ENCODE measurements at places on chromosomes 2 and 18.

DNA sequence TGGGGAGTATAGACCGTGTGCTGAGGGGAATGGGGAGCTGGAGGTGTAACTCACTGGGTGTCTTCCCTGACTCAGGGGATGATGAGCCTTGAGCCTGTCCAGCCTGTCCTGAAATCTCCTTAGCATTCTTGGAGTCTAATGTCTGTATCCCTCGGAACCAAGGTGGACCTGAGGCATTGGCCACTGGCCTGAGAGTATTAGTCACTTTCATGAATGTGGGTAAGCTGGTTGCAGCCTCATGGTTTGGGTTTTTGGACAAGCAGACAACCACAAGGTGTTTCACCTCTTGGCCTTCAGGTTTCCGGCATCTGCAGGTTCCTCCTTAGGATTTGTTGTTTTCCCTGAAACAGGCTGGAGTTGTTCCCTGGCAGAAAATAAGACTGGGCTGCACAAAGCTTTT, 63.2 kb downstream of the PRKCE start:
- no peak for DNase-seq

DNA sequence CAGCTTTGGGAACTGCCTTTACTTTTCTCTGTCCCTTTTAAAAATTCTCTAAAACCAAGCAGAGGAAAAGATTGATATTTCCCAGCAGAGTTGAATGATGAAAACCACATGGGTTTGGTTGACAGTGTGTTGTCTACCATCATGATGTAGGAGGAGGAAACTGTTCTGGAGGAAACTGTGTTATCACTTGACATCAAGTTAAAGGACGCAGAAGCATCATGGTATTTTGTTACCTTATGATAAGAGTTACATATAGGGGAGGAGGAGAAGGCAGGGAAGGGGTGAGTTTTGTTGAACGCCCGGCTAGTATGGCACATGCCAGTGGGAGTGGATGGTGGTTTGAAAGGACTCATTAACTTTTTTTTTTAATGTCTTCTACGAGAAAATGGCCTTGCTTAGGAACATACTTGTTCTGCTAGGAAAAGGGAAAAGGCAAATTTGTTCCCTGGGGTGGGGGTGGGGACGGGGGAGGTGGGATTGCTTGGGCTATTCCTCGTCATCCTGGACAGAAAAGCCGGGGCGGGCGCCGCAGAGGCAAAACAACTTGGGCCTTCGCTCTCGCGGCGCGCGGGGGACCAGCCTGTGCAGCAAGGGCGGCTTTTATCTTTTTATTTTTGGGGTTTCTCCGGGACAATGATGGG, 766 bp downstream of the TMEM17 start:
- DNase-seq: no peak

GRCh38 chr2:69465513-69466456, 28.6 kb upstream of the NFU1 start:
- DNase-seq: no peak

GRCh38 chr2:113133704-113134598, 6.6 kb downstream of the IL1RN start:
- DNase-seq: no peak

DNA sequence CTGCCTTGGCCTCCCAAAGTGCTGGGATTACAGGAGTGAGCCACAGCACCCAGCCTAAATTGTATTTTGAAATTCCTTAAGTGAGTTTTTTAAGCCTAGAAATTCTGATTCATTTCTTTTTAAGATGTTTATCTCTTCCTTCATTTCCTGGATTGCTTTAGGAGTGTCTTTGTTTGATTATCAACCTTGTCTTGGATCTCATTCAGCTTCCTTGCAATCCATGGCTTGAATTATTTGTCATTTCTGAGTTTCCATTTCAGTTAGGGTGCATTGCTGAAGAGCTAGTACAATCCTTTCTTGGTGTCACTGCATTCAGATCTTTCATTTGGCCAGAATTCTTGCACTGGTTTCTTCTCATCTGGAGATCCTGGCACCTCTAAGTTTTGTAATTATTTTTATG, 606.4 kb upstream of the ZNF804A start:
- no peak for DNase-seq

DNA sequence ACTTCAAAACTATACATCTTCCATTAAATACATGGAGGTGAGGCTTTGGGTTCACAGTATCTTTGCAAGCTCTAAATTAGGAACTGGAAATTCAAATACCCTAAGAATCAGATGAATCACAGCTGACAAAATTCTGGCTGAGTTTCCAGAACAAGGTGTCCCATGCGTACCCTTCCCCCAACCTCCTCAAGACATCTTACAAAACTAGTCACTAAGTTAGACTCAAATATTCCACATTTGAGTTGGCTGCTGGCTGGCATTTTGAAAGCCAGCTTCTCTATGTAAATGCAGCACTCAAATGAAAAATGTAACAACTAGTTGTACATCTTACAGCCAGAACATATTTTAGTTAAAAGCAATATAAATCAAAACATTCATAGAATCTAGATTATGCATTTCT, 131.0 kb upstream of the ARL5A start:
- DNase-seq: no peak

DNA sequence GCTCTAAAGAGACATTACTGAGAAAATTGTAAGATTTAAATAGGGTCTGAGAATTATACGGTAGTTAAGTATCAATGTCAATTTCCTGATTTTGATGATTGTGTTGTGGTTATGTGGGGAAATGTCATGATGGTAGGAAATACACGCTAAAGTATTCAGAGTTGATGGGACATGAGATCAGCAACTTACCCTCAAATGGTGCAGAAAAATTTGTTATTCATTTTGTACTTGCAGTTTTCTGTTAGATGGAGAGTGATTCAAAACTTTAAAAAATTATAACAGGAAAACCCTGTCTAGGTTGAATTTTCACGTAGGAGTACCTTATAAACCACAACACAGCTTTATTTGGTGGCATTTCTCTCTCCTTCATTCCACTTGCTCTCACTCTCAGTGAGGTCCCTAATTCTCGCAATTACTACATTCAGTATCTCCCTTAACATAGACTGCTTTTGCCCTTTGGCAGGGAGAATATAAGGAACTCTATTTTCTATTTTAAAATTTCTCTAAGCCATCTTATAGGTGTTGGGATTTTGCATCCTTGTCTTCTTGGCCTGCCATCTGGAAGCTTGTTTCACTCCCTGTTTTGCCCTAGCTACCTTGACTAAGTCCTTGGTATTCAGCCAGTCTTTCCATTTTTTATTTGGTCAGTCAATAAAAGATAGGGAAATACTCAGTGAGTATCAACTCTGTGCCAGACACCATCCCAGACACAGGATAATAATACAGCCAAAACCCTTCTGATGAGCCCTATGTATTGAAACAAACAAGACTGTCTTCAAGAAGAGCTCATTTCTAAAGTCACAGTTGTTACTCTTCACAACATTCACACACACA, 550.6 kb upstream of the ACVR2A start:
- DNase-seq: no peak

DNA sequence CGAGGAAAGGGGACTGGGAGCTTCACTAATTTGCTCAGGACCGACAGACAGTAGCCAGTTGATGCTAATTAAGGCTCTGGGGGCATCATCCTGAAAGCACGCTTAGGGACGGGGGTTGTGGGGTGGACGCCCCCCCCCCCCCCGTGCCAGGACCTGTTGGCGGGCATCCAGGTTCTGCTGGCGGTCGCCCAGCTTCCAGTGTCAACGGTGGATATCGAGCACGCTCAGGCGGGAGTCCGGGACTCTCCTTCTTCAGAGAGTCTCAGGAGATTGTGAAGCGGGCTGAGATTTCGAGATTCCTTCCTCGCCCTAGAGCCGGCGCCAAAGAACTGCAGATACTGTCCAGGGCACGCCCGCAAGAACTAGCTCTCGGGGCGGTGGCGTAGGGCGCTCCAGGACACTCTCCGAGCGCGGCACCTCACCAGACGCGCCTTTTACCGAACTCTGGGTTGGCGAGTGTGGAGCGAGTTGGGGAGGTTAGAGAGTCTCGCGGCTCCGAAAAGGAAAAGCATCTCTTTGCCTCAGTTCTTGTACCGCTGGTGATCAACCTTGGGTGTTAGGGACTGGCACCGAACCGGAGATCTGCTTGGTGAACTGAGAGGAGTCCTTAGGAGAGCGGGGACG, 5.6 kb downstream of the RAX start:
- DNase-seq: no peak

DNA sequence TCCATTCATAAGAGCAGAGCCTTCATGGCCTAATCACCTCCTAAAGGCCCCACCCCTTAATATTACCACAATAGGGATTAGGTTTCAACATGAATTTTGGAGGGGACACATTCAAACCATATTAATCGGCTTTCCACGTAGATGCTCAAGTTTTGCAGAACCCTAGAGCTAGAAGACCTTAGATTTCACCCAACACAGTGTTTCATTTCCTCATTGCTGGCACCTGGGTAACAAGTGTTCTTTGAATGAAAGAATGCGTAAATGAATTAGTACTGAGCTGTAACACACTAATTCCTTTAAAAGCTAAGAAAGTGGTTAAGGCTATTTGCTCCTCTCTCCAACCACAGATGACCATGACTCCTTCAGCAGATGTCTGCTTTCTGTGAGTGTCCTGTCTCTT, 252.5 kb downstream of the SMAD2 start:
- no peak for DNase-seq

DNA sequence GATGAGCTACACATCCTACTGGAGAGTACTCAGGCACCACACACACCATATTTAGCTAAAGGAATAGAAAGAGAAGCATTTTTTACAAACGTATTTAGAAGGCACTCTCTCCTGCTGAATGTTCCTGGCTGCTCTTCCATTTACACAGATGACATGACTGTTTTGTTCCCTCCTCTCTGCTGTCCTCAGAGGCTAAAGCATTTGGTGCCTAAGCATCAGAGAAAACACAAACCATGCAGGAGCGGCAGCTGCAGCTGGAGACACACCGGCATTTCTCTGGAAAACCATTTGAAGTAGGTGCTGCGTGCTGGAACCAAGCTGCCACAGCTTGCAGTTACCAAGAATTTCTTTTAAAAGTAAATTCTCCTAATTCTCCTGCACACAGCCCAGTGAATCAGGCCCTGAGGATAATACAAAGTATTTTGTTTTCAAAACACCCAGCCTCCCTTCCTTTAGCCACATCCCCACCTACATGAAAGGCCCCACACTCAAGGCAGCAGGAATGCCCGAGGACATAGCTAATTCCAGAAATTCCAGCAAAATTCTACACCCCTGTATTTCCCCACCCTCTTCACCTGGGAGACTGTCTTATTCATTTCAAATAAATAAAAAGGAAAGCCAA, 488.9 kb upstream of the SOX11 start:
- no peak for DNase-seq

- DNase-seq: no peak
Observed at GRCh38 chr18:48492880-48493279, 46.0 kb upstream of the CTIF start.

- DNase-seq: no peak
Observed at GRCh38 chr2:129087133-129087813, 768.6 kb upstream of the HS6ST1 start.

DNA sequence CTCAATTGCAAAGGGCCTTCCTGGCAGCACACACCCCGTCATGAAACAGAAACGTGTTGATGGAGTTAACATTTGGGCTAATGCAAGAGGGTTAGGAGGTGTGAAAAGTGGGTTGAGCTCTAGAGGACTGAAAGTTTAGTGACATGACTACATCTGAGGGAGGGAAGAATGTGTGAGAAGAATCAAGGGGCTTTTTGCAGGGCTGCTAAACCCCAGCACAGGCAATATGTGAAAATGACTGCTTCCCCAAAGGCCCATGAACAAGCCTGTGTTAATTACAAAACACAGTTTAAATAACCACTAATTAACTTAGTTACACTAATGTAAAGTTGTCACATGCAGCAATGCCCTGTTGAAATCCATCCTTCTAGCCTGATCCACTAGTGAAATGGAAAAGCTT, 63.4 kb upstream of the PEX13 start:
- DNase-seq: no peak

- no peak for DNase-seq
Observed at GRCh38 chr2:45128580-45128997, 119.3 kb upstream of the SIX2 start.

DNA sequence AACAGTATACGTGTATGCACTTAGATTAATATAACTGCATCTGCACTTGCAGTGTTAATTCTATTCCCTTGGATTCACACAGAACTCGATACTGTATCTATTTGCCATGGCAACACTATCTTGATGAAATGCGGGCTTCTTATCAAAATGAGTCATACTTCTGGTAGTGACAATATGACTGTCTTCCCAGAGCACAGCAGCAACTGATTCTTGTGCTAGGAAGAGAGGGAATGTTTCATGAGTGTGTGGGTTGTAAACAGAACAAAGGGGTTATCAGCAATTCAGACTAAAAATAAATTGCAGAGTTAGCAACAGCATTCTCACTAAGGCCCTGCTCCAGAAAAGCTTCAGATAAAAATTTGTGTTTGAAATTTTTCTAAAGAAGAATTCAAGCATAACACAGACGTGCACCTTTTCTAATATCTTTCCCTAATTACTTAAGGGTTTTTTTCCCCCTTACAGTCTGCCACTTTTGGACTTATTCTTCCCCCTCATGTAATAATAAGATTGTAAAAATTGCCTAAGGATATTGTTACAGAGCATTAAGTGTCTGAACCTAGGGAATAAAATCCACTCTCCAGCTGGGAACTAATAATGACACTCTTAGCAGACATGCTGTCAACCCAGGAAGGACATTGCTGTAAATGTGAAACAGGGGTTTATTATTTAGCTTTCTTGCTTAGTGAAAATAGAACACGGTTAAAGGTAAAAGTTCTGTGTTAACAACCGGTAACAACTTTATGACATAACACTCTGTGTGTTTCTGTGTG, 99.9 kb upstream of the SLC38A11 start:
- no peak for DNase-seq

- DNase-seq: no peak
Observed at GRCh38 chr2:148528356-148529064, 116.0 kb upstream of the EPC2 start.

- no peak for DNase-seq
Observed at GRCh38 chr18:27665264-27665799, 480.2 kb upstream of the CHST9 start.
